ENCODE measurements at places on chromosomes 1 and 21.

DNA sequence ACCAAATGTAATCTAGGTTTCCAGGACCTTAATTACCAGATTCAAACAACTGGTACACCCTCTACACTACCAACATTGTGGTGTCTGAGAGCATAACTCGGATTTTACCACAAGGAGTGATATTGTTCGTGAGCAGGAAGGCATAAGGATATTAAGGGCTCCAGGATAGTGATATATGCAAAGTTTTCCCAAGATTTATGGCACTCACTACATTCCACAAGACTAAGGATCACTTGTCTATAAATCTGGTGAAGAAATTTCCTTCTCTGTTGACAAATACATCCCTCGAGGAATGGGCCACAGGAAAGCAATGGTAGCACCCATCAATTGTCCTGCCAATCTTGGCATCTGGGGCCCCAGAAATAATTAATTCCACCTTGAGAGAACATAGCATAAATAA, 43.1 kb upstream of the PLD5 start:
- no peak for DNase-seq

- DNase-seq: no peak
These were observed 3.5 kb downstream of the PLEKHG5 start for GRCh38 chr1:6487804-6488484.

- DNase-seq: no peak
These were observed 147.8 kb downstream of the TENT5C start for GRCh38 chr1:117753652-117754051.

GRCh38 chr1:184854496-184855140, 100.0 kb upstream of the EDEM3 start:
- DNase-seq: no peak

GRCh38 chr1:41490911-41491310, 6.4 kb upstream of the EDN2 start:
- no peak for DNase-seq

- no peak for DNase-seq
These were observed 850 bp downstream of the PANK4 start for GRCh38 chr1:2525572-2525919.

GRCh38 chr21:42019101-42019605, 9.0 kb upstream of the ZBTB21 start:
- no peak for DNase-seq

- no peak for DNase-seq
These were observed 29.6 kb downstream of the RGS5 start for GRCh38 chr1:163173121-163173520.

DNA sequence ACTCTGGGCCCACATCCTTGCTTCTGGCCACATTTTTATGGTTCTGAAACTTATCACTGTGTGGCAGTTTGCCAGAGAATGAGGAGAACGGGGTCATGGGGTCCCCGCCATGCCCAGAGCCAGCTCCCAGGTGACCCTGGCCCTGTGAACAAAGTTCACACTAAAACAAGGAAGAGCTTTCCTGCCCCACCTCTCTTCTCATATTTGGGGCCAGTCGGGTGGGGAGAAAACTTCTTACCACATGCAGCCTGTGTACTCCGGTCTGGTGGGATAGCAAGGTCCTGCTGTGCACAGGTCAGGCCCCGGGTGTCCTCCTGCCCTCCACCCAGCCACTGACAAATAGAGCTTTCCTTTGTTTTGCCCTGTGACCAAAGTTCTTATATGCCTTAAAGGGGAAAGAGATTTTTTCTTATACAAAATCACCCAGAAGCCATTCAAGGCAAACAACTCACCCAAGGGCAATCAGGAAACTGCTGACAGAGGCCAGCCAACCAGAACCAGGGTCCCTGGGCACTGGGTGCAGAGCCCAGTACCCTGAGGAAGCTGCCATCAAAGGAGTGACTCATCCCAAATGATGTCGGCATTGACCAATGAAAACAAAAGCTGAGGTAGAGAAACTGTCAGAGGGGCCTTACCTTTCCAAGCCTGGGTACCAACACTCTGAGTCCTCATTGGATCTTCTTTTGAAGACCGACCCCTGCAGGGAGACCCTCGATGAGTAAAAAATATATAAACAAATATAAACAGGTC, 53.6 kb downstream of the OLIG1 start:
- DNase-seq: no peak

DNA sequence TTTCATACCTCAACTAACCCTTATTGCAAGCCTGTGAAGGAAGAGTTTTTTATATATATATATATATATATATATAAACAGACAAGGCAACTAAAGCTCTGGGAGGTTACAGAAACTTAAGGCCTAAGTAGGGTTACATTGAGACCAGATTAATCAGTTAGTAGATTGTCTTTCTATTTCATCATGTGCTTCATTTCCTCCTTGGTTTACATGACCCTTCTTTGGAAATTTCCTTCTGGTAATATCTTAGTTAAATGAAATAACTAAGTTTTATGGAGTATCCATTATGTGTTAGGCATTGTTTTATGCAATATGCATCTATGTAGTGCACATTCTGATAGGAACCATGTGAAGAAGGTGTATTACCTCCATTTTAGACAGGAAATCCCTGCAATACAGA, 112.7 kb downstream of the FGGY start:
- no peak for DNase-seq

- no peak for DNase-seq
These were observed 69.6 kb upstream of the C1orf105 start for GRCh38 chr1:172350856-172351255.

- no peak for DNase-seq
These were observed 86.5 kb upstream of the IFFO2 start for GRCh38 chr1:19042675-19043578.

GRCh38 chr1:22509815-22510214, 53.5 kb upstream of the EPHA8 start:
- DNase-seq: no peak

- no peak for DNase-seq
These were observed 469.8 kb upstream of the ZP4 start for GRCh38 chr1:238360474-238360873.
